ENCODE measurements at places on chromosomes 7 and 10.

DNA sequence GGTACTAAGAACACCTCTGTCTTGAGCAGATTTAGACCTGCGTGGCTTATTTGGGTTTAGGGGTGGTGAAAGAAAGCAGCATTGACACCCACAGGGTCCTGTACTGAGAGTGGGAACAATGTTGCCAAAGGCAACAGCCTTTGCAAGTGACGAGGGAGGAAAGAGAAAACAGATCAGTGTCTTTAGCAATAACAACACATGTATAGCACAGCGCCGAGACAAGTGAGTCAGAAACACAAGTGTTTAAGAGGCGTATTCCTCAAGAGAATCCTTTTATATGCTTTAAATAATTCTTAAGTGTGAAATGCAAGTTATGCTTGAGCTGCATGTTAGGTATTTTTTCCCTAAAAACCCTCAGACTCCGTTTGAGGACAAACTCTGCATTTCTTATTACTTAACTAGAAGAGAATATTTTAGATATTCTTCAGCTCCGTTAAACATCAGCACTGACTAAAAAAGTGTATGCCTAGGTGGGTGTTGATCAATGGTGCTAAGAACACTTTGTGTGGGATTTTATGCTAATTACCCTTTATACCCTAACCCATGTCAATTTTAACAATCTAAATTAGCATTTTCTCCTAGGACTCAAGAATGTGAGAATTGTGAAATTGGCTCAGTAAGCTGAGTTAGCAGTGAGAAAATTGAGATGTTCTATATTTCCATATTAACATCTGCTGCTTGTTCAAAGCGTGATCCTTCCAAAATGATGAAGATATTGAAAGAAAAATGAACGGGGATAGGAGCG lies 1095.4 kb upstream of the CELF2 start:
- DNase-seq = no peak

- no peak for DNase-seq
Observed at GRCh38 chr7:3057066-3057420, 13.4 kb upstream of the CARD11 start.

GRCh38 chr10:30045961-30046360 lies 13.4 kb downstream of the JCAD start:
- no peak for DNase-seq

DNA sequence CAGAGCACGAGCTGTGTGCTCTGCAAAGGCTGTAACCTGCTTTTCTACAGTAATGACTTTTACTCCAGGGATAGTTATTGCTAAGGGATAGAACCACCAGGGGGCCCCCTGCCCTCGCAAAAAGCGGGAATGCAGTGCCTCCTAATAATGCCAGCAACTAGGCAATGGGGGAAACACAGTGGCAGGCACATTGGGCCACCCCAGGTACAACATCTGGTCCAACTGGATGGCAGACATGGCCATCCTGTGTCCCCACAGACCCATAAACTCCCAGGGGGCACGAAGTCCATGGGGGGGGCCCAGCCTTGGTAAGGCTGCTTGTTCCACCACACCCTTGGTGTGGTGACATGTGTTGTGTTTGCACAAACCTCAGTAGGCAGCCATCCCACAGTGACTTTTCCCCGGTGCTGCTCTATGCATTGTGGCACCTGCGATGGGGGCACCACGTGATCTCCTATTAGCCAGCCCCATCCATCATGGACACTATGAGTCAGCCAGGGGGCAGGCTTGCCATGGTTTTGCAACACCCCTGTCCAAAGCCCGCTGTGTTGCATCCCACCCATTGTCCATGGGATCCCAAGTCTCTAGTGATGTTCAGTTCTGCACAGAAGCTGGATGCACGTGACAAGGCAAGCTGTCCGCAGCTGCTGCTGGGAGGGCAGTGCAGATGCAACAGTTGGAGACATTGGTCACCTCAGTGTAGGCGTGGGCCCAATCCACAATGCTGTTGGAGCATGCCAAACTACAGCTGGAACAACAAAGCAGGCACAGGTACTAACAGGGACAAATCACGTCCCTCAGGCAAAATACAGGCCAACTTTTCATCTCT lies 84.0 kb downstream of the ANLN start:
- peak; percentile 10 for DNase-seq

GRCh38 chr10:109982812-109983211 lies 25.0 kb upstream of the ADD3 start:
- DNase-seq = no peak

GRCh38 chr10:119555178-119555784 lies 12.8 kb upstream of the RGS10 start:
- no peak for DNase-seq

DNA sequence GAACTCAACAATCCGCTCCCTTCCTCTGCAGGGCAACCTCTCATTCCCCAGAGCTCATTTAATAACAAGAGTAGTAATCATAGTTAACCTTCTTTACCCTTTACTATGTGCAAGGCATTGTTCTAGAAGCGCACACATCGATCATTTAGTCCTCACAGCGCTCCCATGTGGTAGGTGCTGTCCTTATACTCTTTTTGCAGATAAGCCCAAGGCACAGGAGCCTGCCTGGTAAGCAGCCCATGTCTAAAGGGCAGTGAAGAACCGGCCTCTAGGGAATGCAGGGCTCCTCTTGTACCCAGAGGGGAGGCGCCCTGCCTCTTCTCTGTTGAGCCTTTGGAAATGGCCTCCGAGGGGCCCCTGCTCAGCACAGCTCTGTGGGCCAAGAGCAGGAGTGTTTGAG lies 14.3 kb downstream of the CHST3 start:
- DNase-seq = no peak

DNA sequence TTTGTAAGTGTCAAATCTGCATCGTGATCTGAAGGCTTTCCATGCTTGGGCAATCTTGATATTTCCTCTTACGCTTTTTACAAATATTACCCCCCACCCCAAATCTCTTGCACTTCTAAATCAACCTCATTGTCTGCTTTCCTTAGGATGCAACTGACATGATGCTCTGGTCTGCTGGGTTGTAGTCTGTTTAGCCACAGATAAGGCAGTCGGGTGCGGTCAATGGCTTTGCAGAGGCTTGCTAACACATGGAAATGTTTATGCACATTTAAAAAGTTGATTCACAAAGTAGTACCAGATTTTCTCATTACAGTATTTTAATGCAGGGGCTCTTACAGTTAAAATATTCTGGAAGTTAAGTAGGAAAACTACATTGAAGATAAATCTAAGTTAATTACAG lies 172.5 kb downstream of the BAMBI start:
- DNase-seq = no peak

DNA sequence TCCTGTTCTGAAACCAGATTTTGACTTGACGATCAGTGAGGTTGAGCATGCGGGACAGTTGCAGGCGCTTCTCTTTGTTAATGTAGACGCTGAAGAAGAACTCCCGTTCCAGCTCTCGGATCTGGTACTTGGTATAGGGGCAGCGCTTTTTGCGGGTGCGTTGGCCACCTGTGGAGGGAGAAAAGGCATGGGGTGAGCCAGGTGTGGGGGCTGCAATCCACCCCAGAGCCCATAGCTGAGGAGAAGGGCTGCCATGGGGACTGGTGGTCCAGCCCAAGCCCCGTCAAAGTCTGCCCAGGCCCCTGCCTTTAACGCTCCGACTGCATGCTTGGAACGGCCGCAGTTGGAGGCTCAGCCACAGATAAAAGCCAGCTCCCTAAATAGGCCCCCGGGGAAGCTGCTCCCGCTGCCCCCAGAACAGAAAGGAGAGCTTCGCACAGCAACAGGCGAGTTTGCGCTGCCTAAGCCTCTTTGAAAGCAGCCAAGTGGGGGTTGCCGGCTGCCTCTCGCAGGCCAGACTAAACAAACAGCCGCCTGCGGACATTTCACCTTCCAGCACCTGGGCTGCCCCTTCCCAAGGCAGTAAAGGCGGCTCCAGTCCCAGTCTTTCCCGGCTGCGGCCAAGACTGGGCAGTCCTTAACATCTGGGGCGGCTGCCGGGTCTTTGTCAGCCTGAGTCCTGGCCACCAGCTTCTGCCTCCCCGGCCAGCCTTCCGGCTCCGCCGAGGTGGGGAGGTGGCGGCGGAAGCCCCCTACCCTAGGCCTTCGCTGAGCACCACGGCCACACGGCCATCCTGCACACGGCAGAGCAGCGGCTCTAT lies 2.0 kb downstream of the HOXA11 start:
- DNase-seq = no peak

- DNase-seq = no peak
Observed at GRCh38 chr7:85529201-85529600, 342.3 kb upstream of the SEMA3D start.

GRCh38 chr7:81081616-81082015 lies 162.8 kb upstream of the SEMA3C start:
- DNase-seq = no peak

DNA sequence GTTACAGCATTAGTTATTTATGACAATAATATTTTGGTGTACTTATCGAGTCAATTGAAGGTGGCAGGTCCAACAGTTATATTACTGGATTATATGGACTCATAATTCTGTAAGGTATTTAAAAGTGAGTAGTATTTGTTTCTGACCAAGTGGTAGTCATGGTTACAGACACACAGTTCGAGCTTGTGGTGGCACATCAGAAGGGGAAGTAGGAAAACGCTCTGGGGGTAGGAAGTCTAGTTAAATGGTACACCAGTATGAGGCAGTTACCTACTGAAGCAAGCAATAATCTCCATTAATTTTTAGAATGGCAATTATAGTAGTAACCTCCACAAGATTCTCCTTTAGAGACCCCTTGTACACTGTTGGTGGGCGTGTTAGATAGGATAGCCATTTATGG lies 541.2 kb downstream of the ETV1 start:
- no peak for DNase-seq

DNA sequence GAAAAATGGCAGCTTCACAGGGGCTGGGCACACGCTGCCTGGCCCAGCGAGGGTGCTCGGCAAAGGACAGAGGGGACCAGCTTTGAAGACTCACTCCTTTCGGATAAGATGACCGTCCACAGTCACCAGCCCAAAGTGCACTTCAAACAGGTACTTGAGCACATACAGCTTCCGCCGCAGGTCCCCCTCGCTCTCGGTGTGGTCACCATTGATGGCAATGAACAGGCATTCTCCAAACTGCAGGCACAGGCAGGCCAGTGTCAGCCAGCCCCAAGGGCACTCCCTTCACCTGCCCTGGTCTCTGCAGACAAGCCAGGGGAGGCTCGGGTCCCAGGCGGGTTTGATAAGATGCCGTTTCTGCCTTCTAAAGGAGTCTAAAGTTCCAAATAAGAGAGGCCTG lies 11.6 kb downstream of the HPS1 start:
- DNase-seq = no peak

DNA sequence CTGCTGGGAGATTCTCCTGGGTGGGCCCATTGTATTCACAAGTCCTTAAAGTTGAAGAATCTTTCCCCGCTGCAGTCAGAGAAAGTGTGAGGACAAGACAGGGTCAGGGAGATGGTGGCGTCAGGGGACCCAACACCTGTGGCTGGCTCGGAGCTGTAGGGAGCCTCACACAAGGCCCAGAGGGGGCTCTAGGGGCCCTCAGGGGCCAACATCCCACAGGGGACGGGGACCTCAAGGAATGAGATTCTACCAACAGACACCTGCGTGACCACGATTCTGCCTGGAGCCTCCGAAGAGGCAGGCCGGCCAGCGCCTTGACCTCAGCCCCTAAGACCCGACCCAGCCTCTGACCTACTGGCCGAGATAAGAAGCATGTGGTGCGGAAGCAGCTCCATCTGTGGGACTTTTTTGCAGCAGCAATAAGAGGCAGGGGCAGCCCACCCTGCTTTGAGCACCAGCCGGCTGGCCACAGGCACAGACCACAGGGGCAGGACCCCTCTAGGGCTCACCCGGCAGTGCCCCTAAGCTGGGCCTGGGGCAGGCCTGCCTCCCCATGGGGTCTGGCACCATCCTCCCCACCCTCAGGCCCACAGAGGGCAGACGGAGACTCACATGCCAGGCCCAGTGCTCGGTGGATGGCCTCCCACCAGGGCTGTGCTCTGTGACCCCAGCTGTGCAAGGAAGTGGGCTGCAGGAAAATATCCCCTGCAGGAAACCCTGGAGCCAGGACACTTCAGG lies 13.2 kb downstream of the RASGEF1A start:
- DNase-seq = no peak

GRCh38 chr10:66925896-66926715 lies at the start of gene LRRTM3:
Gene LRRTM3, plus strand, starts transcription at chr10:66926036.
- no peak for DNase-seq

- peak; percentile 20 for DNase-seq
Observed at GRCh38 chr7:31134246-31135188, 82.4 kb downstream of the ADCYAP1R1 start.

DNA sequence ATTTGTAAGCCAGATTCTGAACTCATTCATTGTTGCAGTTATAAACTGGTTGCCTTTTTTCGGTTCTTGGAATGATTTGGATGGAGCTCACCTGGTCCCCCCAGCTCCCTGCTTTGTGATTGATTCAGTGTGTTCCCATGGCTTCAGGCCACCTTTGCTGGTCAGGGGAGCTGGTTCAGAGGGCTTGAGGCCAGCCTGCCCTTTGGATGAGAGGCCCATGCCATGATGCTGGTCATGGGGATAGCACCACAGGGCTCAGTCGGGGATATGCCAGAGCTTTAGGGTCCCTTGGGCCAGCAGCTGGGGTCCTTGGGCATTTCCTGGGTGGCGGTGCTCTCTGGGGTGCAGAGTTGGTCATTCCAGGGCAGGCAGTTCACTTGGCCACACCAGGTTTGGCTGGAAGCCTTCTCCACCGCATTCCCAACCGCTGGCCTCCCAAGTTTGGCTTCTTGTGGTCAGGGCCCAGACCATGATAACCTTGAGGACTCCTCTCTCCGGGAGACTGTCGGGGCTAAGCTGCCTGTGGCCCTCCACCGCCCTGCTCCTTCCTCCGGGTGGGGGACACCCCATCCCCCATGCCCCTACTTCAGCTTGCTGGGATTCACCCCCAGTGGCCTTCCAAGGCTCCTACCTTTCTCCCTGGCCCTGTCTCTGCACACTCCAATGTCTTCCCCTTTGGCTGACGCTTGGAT lies 65.1 kb downstream of the MGMT start:
- DNase-seq = no peak

GRCh38 chr7:108310351-108310750 lies 145.9 kb downstream of the NRCAM start:
- no peak for DNase-seq

DNA sequence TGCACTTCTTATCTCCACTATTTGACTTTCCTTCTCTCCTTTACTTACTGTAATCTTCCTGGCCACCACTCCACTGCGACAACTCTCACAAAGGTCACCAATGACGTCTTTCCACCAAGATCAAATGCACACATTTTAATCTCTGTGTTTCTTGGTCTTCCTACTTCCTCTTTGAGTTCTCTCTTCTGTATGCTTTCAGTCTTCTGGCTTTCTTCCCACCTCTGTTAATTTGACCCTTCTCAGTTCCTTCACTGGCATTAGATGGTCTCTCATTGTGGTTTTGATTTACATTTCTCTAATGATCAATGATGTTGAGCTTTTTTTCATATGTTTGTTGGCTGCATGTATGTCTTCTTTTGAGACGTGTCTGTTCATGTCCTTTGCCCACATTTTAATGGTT lies 31.9 kb downstream of the FAM107B start:
- no peak for DNase-seq

- DNase-seq = no peak
Observed at GRCh38 chr10:130137090-130137448, 878 bp downstream of the GLRX3 start.

- no peak for DNase-seq
Observed at GRCh38 chr7:28920424-28920823, 37.7 kb downstream of the TRIL start.

GRCh38 chr10:7945034-7945433 lies 109.5 kb upstream of the GATA3 start:
- DNase-seq = no peak

- no peak for DNase-seq
Observed at GRCh38 chr10:12403119-12403518, 53.8 kb downstream of the CAMK1D start.

Data from stimulated activated CD8-positive, alpha-beta memory T cell treated with anti-CD3 and anti-CD28 coated beads, Interleukin-7, amount 100 ng/mL, for 48 hours (primary cell).